Foreskin keratinocyte (primary cell): ENCODE measurements at places on chromosomes 16 and 17. TPM values are rescaled to one million over a fixed set of nuclear protein-coding genes. Genes with fewer than 3 reads are reported as not detected.

DNA sequence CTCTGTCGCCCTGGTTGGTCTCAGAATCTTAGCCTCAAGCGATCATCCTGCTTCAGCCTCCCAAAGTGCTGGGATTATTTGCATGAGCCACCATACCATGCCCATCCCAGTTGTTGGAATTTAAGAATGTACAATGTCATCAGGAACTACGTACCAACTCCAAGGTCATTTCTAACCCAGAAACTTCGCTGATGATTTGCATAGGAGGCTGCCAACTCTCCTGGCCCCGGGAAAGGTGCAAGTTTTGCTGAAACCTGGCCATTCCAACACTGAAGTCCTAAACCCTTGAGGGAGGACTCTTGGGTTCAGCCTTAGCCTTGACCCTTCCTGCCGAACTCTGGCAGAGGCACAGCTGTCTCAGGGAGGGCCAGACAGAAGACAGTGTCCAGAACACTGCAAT, 2.9 kb upstream of the KIFC3 start:
- no peak for DNase-seq

DNA sequence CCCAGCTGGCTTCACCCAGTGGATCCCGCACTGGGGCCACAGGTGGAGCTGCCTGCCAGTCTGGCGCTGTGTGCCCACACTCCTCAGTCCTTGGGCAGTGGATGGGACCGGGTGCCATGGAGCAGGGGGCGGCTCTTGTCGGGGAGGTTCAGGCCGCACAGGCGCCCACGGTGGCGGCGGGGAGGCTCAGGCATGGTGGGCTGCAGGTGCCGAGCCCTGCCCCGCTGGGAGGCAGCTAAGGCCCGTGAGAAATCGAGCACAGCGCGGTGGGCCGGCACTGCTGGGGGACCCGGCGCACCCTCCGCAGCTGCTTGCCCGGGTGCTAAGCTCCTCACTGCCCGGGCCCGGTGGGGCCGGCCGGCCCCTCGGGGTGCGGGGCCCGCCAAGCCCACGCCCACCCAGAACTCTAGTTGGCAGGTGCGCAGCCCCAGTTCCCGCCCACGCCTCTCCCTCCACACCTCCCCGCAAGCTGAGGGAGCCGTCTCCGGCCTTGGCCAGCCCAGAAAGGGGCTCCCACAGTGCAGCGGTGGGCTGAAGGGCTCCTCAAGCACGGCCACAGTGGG, 26.6 kb downstream of the CCDC42 start:
- DNase-seq = no peak

- peak; percentile 93 for DNase-seq
Observed at GRCh38 chr16:8878523-8878911, 3.6 kb upstream of the LITAFD start.

The SPATA32 gene
- not detected in 2 replicates for total RNA-seq

GRCh38 chr16:69423189-69423588, 1.2 kb upstream of the CYB5B start:
- DNase-seq = no peak

The ATAD5 gene
- 8.3 and 9.2 TPM in 2 replicates for total RNA-seq

The ITGAX gene
- total RNA-seq = not detected in 2 replicates

GRCh38 chr17:66910651-66911285, 53.7 kb upstream of the CACNG4 start:
- no peak for DNase-seq

The CDYL2 gene
- total RNA-seq = 6.2 and 8.9 TPM in 2 replicates

The PDE6G gene
- total RNA-seq = not detected in 2 replicates
